Endodermal cell (in vitro differentiated cells): ENCODE measurements at places on chromosomes 2 and 18. TPM values are rescaled to one million over a fixed set of nuclear protein-coding genes. Genes with fewer than 3 reads are reported as not detected.

DNA sequence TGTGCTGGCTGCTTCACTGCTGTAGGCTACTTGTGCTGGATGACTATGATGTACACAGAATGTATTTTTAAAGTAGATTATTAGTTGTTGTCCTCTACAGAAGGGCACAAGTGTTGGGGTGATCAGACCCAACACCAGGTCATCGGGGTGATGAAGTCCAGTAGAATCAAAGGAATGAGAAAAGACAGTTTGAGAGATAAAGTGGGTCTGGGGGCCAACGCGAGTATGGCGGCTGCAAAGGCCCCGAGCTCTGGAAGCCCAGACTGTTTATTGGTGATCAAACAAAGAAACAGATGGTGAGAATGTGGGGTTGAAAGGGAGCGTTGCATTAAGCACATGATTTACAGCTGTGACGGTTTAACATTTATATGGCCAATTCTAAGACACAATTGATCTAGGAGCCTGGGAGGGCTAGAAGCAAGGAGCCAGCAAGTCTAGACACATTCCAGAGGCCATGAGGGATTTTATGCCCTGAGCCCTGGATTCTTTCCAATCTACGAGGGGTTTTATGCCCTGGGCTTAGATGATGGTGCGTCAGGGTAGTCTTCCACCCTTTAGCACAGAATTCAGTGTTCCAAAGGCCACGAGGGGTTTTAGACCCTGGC lies 153.5 kb downstream of the AGPS start:
- H3K4me3 ChIP-seq, result no peak overlapping the region
- H3K27me3 ChIP-seq, result no peaks in the 10 kb centered on the region
- no peak for DNase-seq
- H3K36me3 ChIP-seq, result peaks cover 10% of the 10 kb centered on the region

DNA sequence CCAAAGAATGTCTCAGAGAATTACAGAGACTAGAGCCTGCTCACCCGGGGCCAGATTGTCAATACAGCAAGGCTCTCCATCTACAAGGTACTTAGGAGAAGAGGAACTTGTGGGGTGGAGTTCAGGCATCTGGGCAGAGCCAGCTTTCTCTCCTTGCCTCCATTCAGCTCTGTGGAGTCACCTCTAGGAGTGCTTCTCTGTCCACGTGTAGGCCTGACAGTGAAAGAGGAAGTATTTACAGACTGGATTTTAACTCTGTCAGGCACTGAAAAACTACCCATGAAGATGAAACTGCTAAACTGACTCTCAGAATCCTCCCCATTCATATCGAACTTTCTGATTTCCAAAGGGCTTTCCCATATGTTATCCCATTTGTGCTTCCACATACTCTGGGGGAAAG lies 315.6 kb downstream of the SETBP1 start:
- H3K27ac ChIP-seq, result no peak overlapping the region
- DNase-seq, result no peak
- H3K4me3 ChIP-seq, result no peak overlapping the region
- peaks cover 6% of the 10 kb centered on the region for H3K36me3 ChIP-seq
- H3K4me1 ChIP-seq, result no peaks in the 10 kb centered on the region

GRCh38 chr18:11175266-11175979 lies 26.1 kb upstream of the PIEZO2 start:
- H3K4me1 ChIP-seq, result no peaks in the 10 kb centered on the region
- H3K36me3 ChIP-seq, result no peaks in the 10 kb centered on the region
- H3K27ac ChIP-seq, result no peak overlapping the region

CD207 gene
- not detected in 3 replicates for total RNA-seq

DNA sequence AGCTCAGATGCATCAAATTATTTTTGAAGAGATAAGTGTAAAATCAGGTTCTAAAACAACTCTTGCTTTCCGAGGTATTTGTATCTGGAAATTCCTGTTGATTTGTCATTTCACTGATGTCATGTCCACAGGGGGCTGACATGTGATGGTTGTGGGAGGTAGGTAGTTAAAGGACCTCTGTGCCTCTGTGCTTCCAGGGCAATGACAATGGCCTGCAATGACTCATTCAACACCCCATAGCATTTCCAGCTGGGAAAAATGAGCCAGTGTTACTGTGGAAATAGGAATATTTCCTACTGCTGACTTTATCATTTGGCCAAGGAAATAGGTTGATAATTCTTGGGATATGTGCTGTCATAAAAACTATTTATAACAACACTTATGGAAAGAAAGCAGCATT lies 86.2 kb upstream of the CCDC195 start:
- no peaks in the 10 kb centered on the region for H3K4me1 ChIP-seq
- no peaks in the 10 kb centered on the region for H3K27me3 ChIP-seq
- H3K4me3 ChIP-seq, result no peak overlapping the region
- H3K36me3 ChIP-seq, result no peaks in the 10 kb centered on the region
- DNase-seq, result peak; percentile 81

- no peaks in the 10 kb centered on the region for H3K36me3 ChIP-seq
- H3K4me1 ChIP-seq, result peaks cover 3% of the 10 kb centered on the region
- H3K27me3 ChIP-seq, result no peaks in the 10 kb centered on the region
- H3K27ac ChIP-seq, result no peak overlapping the region
Observed at GRCh38 chr2:53253244-53253643, 514.4 kb upstream of the CHAC2 start.

SAP130 gene
- 42.4 and 47.7 TPM in 2 replicates for total RNA-seq

DNA sequence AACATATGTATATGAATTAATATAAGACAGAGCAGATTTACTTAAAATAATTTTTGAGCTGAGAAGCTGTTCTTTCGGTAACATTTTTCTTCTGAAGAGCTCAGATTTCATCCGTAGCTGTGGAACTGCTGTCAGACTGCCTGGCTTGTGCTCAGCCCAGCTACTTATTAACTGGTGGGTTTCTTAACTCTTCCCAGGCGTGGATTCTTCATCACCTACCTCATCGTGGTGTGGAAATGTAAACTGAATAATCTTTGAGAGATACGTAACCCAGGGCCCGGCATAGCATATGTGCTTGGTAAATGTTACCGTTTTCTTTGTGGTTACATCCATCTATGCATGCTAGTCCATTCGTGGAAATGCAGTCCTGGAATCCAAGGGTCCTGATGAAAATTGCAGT lies 145.0 kb downstream of the MCFD2 start:
- H3K27me3 ChIP-seq, result no peaks in the 10 kb centered on the region
- no peak for DNase-seq
- peak overlapping the region; percentile 44 for H3K4me3 ChIP-seq

- peak; percentile 83 for DNase-seq
- H3K27me3 ChIP-seq, result no peaks in the 10 kb centered on the region
- H3K4me1 ChIP-seq, result peaks cover 4% of the 10 kb centered on the region
- H3K36me3 ChIP-seq, result peaks cover 8% of the 10 kb centered on the region
- no peak overlapping the region for H3K27ac ChIP-seq
Observed at GRCh38 chr2:215613280-215613679, 177.4 kb upstream of the FN1 start.

DNA sequence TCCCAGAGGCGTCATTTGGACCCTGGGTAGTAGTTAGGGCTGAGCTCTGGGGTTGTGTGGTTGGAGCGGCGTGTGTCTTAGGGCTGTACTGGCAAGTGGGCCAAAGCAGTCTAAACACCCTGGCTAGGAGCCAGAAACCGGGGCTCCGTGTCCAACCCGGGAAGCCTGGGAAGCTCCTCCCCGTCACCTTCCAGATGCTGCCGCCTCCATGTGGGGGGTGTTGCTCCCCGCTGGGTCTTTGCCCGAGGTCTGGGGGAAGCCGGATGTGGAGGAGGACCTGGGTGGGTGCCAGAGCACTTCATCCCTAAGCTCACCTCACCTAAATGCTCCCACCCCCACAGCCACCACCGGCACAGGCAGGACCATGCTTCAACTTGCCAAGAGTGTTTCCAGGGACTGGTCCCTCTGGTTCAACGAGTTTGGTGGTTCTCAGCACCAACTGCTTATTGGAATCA lies 25.4 kb downstream of the TET3 start:
- H3K27me3 ChIP-seq, result no peaks in the 10 kb centered on the region
- H3K4me3 ChIP-seq, result no peak overlapping the region
- peaks cover 16% of the 10 kb centered on the region for H3K36me3 ChIP-seq

- no peaks in the 10 kb centered on the region for H3K27me3 ChIP-seq
- no peaks in the 10 kb centered on the region for H3K36me3 ChIP-seq
- H3K27ac ChIP-seq, result no peak overlapping the region
- DNase-seq, result no peak
Observed at GRCh38 chr2:1045109-1045508, 94.5 kb downstream of the SNTG2 start.

MATN3 gene
- 43.7 to 53.4 TPM (median 44.7 TPM) in 3 replicates for total RNA-seq

CD8B2 gene
- not detected in 2 replicates for total RNA-seq

DNA sequence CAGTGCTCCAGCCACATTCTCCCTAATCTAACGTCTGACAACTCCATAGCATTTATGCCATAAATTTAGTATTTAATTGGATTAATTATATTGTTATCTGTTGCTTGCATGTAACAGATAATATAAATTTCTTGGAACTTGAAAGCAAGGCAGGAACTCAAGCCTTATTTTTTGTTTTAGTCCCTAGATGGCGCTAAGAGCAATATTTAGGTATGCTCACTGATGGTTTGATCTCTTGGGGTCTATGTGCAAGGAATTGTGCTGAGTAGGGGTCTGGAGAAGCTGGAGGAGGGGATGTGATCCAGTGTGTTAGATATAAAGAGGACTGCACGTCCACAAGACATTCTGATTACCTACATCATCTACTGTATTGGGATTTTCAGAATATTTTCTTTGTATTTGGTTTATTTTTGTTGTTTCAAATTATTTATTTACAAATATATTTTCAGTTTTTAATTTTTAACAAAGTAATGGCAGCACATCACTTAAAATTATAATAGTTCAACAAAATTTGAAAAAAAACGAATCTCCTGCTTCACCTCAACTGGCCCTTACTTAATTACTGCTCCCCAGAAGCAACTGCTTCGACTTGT lies 32.8 kb downstream of the KATNAL2 start:
- H3K36me3 ChIP-seq, result no peaks in the 10 kb centered on the region
- H3K27ac ChIP-seq, result no peak overlapping the region
- no peaks in the 10 kb centered on the region for H3K27me3 ChIP-seq
- no peak for DNase-seq
- no peaks in the 10 kb centered on the region for H3K4me1 ChIP-seq

DNA sequence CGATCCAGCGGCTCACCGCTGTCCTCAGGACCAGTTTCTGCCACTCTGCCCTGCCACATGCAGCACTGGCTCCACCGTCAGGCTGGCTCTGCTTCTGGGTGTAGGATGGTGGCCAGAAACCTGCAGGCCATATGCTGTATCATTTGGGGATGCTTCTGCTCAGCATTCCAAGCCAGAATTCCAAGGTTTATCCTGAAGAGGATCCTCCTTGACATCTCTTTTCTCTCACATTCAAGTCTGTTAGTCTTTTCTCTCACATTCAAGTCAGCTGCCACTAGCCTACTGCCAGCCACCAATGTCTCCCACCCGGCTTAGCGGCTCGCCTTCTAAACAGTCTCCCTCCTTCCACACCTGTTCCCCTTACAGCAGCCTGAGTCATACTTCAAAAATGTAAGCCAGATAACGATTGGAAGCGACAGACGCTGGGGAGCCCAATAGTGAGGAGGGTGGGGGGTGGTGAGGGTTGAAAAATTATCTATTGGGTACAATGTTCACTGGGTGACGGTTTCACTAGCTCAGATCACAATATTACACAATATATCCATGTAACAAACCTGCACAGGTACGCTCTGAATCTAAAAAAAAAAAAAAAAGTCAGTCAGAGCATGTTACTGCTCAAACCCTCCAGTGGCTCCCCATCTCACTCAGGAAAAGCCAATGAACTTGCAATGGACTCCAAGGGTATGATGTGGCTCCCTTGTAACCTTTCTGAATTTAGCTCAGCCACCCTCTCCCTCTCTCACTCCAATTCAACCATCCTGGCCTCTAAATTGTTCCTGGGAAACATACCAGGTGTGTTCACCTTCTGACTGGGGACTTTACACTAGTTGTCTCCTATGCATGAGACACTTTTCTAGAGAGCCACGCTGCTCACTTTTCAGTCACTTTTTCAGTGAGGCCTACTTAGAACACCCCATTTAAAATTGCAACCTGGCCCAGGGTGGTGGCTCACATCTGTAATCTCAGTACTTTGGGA lies 38.8 kb upstream of the SP3 start:
- peak overlapping the region; percentile 25 for H3K27ac ChIP-seq
- H3K27me3 ChIP-seq, result no peaks in the 10 kb centered on the region

DNA sequence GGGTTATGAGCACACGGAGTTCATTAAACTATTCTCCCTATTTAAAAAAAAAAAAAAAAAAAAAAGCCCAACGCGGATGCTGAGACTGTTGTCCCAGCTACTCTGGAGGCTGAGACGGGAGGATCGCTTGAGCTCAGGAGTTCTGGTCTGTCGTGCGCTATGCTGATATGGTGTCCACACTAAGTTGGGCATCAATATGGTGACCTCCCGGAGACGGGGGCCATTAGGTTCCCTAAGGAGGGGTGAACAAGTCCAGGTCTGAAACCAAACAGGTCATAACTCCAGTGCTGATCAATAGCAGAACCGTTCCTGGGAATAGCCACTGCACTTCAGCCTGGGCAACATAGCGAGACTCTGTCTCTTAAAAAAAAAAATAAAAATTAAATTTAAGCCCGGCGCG lies 12.9 kb upstream of the ANKRD53 start:
- no peaks in the 10 kb centered on the region for H3K36me3 ChIP-seq
- no peaks in the 10 kb centered on the region for H3K4me1 ChIP-seq
- DNase-seq, result peak; percentile 16
- no peak overlapping the region for H3K4me3 ChIP-seq
- peaks cover 91% of the 10 kb centered on the region for H3K27me3 ChIP-seq

DNA sequence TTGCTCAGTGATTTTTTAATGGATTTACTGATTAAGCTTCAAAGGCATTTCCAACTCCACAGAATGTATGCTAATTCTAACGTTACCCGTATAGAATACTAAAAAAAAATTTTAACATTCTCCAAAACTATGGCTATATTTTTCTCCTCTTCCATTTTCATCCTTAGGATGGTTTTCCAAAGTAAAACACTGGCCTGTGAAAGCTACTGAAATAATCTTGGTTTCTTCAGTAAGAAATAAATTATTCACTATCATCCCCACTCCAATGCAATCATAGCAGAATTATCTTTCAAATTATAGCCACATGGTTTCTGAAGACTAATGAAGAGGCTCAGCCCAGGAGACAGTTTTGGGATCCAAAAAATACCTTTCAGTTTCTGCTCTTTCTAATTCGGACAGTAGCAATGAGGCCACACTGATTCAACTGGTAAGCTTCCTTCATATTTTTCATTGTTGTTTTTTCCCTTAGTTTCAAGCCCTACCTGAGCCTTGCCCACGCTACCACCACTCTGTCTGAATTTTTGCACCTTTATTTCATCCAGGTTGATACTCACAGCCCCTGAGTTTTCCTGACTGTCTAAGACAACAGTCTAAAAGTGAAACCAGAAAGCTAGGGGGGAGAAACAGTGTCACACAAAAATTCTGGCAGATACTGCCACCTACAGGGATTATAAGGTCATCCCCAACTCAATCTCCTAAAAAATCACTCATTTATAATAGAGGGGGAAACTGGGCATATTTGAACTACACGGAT lies 887.9 kb downstream of the NRXN1 start:
- no peaks in the 10 kb centered on the region for H3K27me3 ChIP-seq
- H3K4me1 ChIP-seq, result peaks cover 13% of the 10 kb centered on the region
- peak; percentile 48 for DNase-seq

GRCh38 chr2:43192744-43193651 lies 33.4 kb downstream of the ZFP36L2 start:
- H3K4me1 ChIP-seq, result peaks cover 9% of the 10 kb centered on the region
- no peak for DNase-seq
- no peak overlapping the region for H3K27ac ChIP-seq
- H3K4me3 ChIP-seq, result no peak overlapping the region
